Left lung (tissue), 14 donors: ENCODE measurements at places on chromosomes 2 and 18. TPM values are rescaled to one million over a fixed set of nuclear protein-coding genes. Genes with fewer than 3 reads are reported as not detected.

Gene CDK15
- 0.73 TPM for total RNA-seq

GRCh38 chr2:153462338-153462859 is 16.2 kb downstream of the RPRM start:
- no peak for DNase-seq

Gene CD207
- 0.73 TPM for total RNA-seq

GRCh38 chr2:156573710-156574109 is 137.5 kb downstream of the GPD2 start:
- DNase-seq: no peak

DNA sequence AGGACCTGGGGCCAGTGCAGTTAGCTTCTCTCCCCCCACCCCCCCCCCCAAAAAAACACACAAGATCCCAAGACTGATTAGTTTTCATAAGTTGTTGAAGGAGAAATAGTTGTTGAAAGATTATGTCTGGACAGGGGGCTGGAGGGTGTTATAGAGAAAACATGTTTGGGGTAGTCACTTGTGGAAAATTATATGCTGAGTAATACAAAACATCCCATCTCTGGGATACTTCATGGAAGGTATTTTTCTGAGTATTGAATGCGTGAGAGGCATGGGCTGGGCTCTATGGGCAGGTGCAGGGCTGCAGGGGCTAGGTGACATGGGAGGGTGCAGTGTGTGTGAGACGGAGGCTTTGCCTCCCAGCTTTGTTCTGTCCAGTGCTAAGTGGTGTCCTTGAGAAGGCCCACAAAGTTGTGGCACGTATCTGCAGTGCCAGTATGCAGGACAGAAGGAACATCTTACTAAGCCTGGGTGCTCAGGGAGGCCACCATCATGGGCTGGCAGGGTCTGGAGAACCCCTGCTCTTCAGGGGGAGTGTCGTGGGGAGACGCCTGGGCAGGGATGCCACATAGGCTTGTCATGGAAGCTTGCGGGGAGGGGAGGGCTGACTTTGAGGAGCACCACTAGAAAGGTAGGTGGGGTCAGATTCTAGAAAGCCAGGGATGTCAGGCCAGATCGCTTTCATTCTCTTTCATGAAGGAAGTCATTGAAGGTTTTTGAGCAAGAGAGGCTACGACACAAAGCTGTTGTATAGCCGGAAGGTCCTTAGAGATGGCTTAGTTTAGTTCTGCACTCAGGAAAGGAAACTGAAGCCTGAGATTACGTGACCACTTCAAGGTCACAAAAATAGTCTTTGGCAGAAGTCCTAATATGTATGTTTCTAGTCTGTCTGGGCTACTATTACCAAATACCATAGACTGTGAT is 232.0 kb downstream of the LDLRAD4 start:
- DNase-seq: no peak

DNA sequence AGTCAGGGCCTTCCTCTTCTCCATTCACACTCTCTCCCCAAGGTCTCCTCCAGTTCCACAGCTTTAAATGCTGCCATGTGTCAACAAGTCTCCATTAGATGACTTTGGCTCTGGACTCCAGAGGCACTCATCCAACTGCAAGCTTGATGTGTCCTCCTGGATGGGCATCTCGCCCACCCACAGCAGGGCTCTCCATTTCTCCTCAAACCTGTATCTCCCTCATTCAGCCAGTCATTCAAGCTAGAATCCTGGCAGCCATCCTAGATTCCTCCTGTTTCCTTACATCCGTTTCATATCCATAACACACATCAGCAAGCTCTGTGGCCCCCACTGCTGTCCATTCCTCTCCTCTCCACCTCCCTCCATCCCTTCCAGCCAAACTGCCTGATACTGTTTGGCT is 88.4 kb upstream of the AFF3 start:
- no peak for DNase-seq

GRCh38 chr2:181891966-181892798 is 652 bp downstream of the ITPRID2 start:
- DNase-seq: peak; percentile 83

GRCh38 chr2:239363946-239364637 is 36.7 kb downstream of the HDAC4 start:
- DNase-seq: no peak

DNA sequence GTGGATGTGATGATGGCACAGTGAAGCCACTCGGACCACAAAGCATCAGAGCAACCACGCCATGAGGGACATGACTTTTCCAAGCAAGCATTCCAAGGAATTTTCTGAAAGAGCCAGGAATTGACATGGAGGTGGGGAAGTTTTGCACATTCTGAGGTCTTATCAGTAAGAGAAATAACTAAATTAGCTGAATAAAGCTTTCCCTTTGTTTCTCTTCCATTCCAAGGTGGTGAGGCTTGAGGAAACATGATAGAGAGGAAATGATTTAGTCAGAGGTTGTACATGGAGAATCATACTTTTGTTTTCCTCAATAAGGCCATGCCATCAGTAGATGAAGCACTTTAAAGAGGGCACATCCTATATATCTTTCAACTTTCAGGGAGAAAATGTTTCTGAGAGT is 115.7 kb upstream of the MMADHC start:
- no peak for DNase-seq

Gene ABCG8
- not detected for total RNA-seq

Gene XPO1
- 146 TPM for total RNA-seq

Gene GPATCH11
- 8.1 TPM for total RNA-seq

- DNase-seq: peak; percentile 76
These were observed at the start of gene RAB17 for GRCh38 chr2:237590272-237591140. Gene RAB17, minus strand, starts transcription at chr2:237590734. Its CDS starts 4,580 bp downstream, at chr2:237586154.

DNA sequence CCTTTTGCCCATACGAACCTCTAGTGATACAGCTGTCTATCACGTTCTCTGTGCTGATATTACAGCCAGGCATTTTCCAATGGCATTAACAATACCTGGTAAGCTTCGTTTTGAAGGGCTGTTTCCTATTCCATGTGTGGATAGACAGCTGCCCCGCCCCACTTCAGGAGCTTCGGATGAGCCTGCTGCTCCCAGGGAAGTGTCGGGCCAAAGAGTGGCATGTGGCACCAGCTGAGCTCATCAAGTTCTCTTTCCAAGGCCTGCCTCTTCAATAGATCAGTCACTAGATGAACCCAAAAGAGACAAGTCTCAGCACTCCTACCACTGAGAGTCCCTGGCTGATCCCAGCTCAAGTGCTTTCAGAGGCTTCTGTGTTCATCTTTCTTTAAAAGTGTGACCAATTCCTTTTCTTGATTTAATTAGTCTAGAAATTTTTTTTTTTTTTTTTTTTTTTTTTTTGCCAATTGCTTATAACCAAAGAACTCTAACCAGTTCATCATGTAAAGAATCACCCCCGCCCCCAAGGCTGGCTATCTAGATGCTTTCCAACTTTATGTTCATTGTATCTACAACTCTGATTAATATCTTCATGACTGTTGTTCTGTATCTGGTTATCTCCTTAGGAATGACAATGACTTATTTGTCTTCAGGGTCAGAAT is 46.6 kb downstream of the HDAC4 start:
- DNase-seq: no peak

GRCh38 chr2:46097714-46098480 is 199.3 kb upstream of the EPAS1 start:
- no peak for DNase-seq

- no peak for DNase-seq
These were observed 82.5 kb upstream of the MAP3K20 start for GRCh38 chr2:172993139-172993538.

Gene TSPYL6
- total RNA-seq: not detected

DNA sequence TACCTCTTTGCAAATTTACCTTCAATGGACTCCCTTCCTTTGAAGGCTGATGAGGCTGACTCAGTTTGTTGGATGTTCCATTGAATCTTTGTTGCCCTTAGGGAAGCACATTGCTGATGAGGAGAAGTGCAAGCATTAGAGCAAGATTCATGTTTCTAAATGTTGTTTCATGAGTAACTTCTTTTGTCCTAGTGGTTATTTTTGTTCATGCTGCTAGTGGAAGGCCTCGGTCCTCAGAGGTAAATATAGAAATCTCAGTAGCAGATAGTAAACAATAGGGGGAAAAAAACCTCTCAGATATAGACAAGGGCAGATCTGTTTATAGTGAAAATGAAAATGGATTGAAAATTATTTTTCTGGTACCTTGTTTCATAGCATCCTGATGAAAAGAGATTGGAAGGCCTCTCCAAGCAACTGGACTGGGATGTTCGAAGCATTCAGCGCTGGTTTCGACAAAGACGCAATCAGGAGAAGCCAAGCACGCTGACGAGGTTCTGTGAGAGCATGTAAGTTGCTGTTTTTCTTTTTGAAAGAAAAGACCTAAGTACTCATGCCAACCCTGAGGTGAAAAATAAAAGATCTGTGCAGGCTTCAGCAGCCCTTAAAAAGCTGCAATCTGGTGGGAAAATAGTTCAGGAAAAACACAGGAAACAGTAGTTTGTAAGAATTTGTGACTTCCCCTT is 104.9 kb downstream of the CERS6 start:
- DNase-seq: no peak

Gene SAG
- not detected for total RNA-seq

GRCh38 chr2:218230882-218231281 is 13.9 kb downstream of the ARPC2 start:
- no peak for DNase-seq

DNA sequence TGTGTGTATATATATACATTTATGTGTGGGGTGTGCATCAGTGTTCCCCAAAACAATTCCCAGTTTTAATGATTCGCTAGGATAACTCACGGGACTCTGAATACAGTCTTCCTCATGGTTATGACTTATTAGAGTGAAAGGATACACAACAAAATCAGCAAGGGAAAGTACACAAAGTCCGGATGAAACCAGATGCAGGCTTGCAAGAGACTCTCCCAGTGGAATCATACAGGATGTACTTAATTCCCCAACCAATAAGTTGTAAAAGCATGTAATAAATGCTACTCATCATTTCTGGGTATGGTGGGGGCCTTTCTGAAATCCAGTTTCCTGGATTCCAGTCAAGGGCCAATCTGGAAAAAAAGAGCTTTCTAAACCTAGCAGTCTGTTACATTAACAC is 654.1 kb upstream of the SYT4 start:
- no peak for DNase-seq

DNA sequence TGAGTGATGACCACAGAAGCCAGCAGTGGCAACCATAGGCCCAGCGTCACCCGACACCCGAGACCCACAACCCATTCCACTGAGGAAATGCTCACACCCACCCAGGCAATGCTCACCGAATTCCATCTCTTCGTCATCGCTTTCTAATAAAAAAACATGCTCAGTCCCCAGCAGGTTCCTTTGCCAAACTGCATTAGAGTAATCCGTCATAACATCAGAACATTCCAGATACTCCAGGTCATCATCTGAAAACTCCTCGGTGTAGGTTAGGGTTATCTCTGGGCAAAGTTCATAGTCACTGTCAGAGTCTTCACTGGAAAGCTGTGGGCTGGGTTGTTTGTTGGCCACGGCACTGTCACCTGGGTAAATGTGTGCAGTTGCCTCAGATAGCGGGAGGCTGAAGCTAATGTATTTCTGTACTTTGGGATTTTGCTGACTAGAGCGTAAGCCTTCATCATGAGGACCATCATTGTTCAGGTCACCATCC is 49.3 kb downstream of the ALPK2 start:
- DNase-seq: no peak

DNA sequence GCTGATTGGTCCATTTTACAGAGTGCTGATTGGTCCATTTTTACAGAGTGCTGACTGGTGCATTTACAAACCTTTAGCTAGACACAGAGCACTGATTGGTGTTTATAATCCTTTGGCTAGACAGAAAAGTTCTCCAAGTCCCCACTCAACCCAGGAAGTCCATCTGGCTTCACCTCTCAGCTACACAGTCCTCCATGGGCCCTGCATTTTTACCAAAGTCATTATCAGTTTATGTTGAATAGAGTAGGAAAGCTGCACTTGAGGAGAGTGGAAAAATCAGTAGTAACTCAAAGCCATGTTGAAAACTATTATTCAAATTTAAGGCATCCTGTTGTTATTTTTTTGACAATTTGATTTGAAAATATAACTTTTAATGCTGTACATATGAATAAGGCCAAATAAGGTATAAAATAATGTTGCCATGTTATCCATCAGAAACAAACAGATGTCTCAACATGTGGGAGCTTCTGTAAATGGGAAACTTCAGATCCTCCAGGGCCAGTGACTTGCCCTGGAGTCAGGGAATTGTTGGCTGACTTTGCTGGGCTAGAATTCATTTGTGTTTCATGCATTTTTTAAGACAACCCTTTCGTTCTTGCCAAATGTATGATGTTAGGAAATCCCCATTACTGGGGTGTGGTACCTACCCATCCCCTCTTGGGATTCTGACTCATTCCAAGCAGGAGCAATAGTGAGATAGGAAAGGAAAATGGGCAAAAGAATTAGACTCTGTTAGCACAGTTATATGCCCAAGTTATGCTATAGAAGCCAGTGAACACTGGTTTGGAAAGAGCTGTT is 37.8 kb upstream of the CCDC195 start:
- DNase-seq: no peak

DNA sequence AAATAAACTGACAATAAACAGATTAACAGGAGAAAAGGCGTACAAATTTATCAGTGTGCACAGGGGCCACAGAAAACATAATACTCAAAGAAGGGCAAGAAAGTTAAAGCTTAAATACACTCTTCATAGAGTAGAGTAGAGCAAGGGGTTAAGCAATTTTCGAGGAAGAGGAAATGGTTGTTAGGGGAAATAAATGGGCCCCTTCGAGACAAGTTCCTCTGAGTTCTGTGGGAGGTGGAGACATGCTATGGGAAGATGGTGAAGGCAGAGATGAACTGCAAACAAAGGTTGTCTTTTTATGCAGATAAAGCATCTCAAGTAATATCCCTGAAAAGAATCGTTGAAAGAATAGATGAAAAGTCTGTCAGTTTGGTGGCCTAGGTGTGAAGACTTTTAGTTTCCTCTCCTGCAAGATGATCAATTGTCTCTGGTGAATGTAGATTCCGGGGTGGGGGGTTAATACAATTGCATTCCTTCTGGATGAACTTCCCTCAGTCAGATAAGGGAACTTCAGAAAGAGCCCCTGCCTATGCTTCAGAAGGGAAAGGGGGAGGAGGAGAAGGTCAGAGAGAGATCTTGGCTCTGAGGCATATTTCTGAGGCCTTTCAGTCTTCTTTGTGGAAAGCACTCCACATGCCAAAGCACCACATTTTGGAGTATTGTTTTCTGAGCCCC is 127.0 kb downstream of the METTL4 start:
- no peak for DNase-seq

Gene COLEC11
- 0.84 TPM for total RNA-seq

DNA sequence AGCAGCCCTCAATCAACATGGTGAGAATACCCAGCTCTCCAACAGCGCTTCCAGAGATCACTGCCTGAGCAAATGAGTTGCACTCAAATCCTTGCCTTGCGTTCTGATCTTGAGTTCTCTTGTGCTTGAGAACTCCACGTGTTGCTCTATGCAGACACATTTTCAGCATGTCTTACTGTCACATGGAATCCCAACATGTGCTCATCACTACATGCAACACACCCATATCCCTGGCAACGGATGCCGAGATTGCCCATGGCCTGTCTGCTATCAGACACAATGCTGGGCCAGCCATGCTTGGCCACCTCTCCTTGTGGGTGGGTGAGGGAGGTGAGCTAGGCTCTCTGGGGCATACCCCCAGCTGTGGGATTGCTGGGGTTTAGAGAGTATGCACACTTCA is 91.9 kb upstream of the LDAH start:
- no peak for DNase-seq

Gene CROCC2
- total RNA-seq: 2.3 TPM

GRCh38 chr2:126325202-126325601 is 330.8 kb upstream of the GYPC start:
- no peak for DNase-seq

Gene PRKAG3
- not detected for total RNA-seq

Gene CFAP65
- not detected for total RNA-seq

Gene CHAC2
- total RNA-seq: 5.5 TPM
